ENCODE measurements at places on chromosomes 2 and 18.

DNA sequence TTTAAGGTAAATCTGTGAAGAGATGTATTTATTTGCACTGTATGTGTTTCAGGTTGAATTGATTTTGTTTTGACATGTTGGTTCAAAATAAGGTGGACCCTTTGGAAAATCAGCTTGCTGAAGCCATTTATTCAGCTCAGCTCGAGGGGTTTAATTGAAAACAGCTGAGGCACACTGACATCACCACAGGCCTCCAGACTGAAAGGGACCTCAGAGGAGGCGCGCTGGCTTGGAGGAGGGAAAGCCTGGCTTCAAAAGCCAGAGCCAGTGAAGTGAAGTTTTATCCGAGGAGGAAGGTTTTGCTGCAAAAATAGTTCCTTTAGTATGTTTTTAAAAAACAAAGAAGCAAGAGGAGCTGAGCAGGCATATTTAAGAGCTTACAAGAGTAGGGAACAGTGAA is 26.9 kb upstream of the DNMT3A start:
- no peak for DNase-seq

GRCh38 chr2:220687231-220687843 is 884.8 kb downstream of the EPHA4 start:
- DNase-seq, result peak; percentile 53

DNA sequence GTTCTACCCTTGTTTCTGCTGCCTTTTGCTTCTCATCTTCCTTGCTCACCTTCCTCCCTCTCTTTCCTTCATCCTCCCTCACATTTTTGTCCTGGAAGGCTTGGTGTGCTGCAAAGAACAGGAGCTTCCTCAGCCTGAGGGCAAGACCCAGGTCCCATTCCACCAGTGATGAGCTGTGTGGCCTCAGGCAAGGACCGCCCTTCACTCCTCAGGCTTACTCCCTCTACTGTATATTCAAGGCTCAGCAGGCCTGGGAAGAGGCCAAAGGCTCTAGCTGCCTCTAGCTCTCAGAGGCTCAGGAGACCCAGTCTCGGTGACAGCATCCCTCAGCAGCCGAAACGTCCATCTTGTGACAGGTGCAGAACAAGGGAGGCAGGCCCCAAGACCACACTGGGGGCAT is 97.5 kb downstream of the MRO start:
- DNase-seq, result no peak

DNA sequence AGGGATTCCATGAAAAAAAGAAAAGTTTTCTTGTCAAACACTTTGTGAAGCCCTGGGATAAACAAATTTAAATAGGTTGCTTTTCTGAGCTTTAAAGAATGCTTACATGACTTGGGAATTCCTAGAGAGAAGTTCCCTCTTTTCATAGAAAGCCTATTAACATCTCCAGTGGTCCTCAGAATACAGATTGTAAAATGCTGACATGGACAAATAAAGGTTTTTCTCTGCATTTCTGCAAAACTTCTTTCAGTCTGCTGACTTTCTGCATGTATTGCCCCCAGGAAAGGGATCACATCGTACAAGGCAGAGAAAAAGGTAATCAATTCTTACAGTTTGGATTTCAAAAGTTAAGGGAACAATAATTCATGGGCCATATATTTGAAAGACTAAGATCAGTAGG is 20.6 kb downstream of the ZNF385B start:
- no peak for DNase-seq

DNA sequence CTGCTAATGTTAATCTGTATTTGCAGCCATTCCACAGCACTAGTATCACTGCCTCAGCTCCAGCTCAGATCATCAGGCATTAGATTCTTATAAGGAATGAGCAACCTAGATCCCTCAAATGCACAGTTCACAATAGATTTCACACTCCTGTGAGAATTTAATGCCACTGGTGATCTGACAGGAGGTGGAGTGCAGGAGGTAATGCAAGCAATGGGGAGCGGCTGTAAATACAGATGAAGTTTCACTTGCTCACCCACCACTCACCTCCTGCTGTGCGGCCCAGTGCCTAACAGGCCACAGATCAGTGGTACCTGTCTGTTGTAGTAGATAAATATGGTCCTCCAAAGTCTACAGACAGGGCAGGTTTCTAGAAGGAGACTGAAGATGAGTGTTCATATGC is 97.7 kb upstream of the TMEFF2 start:
- DNase-seq, result no peak

GRCh38 chr2:181781078-181781786 is 100.9 kb upstream of the NEUROD1 start:
- no peak for DNase-seq

- no peak for DNase-seq
These were observed 281.1 kb upstream of the RAB12 start for GRCh38 chr18:8328126-8328525.

- peak; percentile 2 for DNase-seq
These were observed at the start of gene RND3 for GRCh38 chr2:150487537-150488429. Gene RND3, minus strand, starts transcription at chr2:150487667. Its CDS starts 250 bp downstream, at chr2:150487417.

DNA sequence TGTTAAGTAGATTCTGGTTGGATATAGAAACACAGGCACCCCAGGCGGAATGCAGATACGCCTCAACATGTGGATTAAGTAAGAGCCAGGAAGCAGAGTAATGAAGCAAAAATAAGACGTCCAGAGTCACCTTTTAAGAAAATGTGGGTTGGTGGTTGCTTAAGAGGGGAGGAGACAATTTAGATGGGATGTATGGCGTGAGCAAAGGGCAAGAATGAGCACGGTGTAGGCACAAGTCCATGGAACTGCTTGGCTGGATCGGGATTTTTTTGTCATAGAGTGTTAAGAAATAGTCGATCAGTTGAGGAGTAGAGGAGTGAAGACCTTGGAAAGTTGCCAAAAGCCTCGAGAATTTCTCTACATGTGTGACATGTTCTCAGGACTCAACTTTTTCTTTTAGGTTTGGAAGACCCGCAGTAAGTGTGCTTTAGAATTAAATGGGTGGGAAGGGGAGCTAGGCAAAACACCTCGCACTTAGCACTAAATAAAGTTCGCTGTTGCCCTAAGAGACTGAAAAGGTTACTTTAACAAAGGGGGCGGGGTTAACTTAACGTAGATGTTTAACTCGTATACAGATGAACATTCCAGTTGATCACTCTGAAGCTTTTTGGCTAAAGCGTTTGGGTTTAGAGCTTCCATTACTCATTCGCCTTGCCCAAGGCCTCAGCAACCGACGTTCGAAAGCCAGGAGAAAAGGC is 716 bp upstream of the SLC39A10 start:
- no peak for DNase-seq

Measured in CD4-positive, alpha-beta T cell treated with Interleukin-4 for 1 hour (primary cell).